ENCODE measurements at places on chromosomes 3 and 15. TPM values are rescaled to one million over a fixed set of nuclear protein-coding genes. Genes with fewer than 3 reads are reported as not detected.

The ROPN1 gene
- not detected for total RNA-seq

The TNFSF10 gene
- total RNA-seq: 18.1 TPM

The SLC2A2 gene
- 3.7 TPM for total RNA-seq

The SERPINI2 gene
- total RNA-seq: 213 TPM

The CHCHD4 gene
- 5.9 TPM for total RNA-seq

The BMF gene
- total RNA-seq: 10.6 TPM

The LEKR1 gene
- 2.6 TPM for total RNA-seq

The BNC1 gene
- total RNA-seq: not detected

The HESX1 gene
- 0.22 TPM for total RNA-seq

The CCR4 gene
- total RNA-seq: not detected

The RASGRP1 gene
- 1.2 TPM for total RNA-seq

The ARHGEF26 gene
- 2.7 TPM for total RNA-seq

DNA sequence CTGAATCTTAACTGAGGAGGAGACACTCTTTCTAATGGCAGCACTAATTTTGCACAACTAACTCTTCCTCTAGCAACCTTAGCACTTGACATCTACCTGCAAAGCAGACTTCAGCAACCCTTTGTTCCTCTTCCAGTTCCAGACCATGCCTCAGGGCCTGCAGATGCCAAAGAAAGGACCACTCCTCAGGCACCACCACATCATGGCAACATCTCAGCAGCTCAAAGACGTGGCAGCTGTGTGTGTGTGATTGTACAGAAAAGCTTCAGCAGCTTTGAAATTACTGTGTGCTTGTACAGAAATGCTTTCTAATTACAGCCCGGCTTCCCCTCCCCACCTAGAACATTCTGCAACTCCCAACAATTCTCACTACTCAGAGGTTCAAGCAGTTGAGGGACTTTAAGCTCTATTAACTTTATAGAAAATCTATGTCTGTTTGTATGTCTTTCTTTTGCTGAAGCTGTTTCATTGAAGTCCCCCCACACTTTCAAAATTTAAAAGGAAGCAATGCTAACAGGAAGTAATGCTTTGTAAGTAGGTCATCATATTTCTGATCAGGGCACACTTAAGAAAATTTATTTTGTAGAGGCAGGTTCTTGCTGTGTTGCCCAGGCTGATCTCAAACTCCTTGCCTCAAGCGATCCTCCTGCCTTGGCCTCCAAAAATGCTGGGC lies 115.2 kb downstream of the CD47 start:
- peaks cover 5% of the 10 kb centered on the region for H3K4me1 ChIP-seq
- DNase-seq: no peak
- no peaks in the 10 kb centered on the region for H3K36me3 ChIP-seq
- H3K27ac ChIP-seq: no peak overlapping the region

DNA sequence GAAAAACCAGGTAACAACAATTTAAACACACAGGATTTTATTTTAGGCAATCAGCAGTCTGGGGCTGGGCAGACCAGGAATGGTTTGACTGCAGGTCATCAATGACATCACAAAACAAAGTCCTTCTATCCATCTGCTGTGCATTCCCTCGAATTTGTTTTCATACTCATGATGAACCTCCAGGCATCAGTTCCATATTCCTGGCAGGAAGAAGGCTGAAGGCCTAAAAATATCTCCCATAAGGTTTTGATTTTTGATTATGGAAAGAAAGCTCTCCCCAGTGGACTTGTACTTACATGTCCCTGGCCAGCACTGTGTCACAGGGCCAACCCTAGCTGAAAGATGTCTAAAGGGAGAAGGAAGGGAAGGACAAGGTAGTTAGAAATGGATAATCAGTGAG lies 107.4 kb downstream of the PEAK1 start:
- no peaks in the 10 kb centered on the region for H3K27me3 ChIP-seq
- H3K4me3 ChIP-seq: no peak overlapping the region
- no peak overlapping the region for H3K27ac ChIP-seq
- DNase-seq: no peak

- H3K4me3 ChIP-seq: no peak overlapping the region
- no peaks in the 10 kb centered on the region for H3K36me3 ChIP-seq
- H3K4me1 ChIP-seq: no peaks in the 10 kb centered on the region
- no peak for DNase-seq
- no peaks in the 10 kb centered on the region for H3K27me3 ChIP-seq
These were observed 13.9 kb downstream of the CHST13 start for GRCh38 chr3:126537730-126538281.

- H3K27me3 ChIP-seq: no peaks in the 10 kb centered on the region
- no peak overlapping the region for H3K4me3 ChIP-seq
- no peaks in the 10 kb centered on the region for H3K4me1 ChIP-seq
These were observed 183.4 kb upstream of the THRB start for GRCh38 chr3:24678021-24678420.

DNA sequence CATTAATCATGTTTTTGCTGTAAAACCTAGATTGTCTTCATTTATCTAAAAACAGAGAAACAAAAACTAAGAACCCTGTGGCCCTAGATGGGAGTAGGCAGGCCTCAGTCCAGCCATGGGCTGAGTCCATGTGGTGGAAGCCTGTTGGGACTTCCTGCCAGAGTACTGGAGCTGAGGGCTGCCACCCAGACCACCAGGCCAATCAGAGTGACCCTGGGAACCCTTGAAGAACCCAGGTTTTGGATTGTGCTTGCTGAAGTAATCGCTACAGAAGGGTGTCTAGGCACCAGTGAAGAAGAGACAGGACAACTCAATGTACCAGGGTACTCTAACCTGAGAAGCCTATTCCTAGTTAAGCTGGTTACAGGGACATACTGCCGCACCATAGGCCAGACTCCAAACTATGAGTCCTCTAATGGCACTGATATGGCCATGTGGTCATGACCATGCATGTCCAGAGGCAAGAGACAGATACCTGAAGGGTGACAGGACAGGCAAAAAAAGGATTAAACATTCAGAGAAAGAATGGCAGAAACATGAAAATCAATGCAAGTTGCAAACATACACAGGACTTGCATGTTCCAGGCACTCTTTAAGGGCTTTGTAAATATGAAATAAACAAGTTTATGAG lies 12.9 kb downstream of the CSRNP1 start:
- no peak for DNase-seq
- H3K27me3 ChIP-seq: no peaks in the 10 kb centered on the region
- peaks cover 30% of the 10 kb centered on the region for H3K4me1 ChIP-seq
- peaks cover 32% of the 10 kb centered on the region for H3K36me3 ChIP-seq
- H3K27ac ChIP-seq: peak overlapping the region; percentile 89

DNA sequence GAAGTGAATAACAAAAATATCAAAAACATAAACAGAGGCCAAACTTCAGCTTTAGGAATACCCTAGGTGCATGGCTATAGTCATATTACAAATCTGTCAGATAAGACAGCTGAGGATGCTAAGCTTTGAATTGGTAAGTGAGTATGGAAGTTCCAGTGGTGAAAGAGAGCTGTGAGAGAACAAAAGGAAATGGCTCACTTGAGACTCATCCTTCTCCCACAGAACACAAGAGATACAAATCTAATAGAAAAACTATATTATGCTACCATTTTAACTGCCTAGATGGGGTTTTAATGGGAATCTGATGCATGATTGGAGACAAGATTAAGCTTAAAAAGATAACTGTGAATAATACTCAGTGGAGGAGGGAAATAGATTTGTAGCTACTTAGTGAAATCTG lies 21.5 kb upstream of the PEX5L start:
- no peaks in the 10 kb centered on the region for H3K36me3 ChIP-seq
- no peak overlapping the region for H3K4me3 ChIP-seq
- no peak overlapping the region for H3K27ac ChIP-seq

- no peaks in the 10 kb centered on the region for H3K27me3 ChIP-seq
- peaks cover 16% of the 10 kb centered on the region for H3K36me3 ChIP-seq
- DNase-seq: no peak
These were observed 879 bp upstream of the PDHB start for GRCh38 chr3:58434511-58434910.

DNA sequence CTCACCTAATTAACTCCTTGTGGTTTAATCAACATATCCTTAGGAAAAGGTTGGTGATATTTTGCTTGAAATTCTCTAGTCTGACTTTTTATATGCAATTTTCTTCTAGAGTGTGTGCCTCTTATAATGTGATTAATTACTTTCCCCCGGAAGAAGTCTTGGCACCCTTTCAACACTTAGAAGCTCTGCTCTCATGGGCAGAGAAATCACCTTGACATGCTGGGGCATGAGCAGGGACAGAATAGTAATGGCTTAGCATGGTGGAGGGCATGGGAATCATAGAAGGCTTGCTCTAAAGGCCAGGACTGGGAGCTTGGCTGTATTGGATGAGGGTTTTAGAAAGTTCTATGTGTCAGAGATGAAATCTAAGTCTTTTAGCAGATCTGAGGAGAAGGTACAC lies 293.5 kb downstream of the AGBL1 start:
- no peaks in the 10 kb centered on the region for H3K27me3 ChIP-seq
- no peak overlapping the region for H3K27ac ChIP-seq
- H3K36me3 ChIP-seq: no peaks in the 10 kb centered on the region
- no peaks in the 10 kb centered on the region for H3K4me1 ChIP-seq
- no peak overlapping the region for H3K4me3 ChIP-seq

GRCh38 chr3:71288269-71288930 lies 295.1 kb downstream of the FOXP1 start:
- H3K4me1 ChIP-seq: no peaks in the 10 kb centered on the region
- no peaks in the 10 kb centered on the region for H3K27me3 ChIP-seq
- no peaks in the 10 kb centered on the region for H3K36me3 ChIP-seq
- no peak overlapping the region for H3K4me3 ChIP-seq
- DNase-seq: no peak
- no peak overlapping the region for H3K27ac ChIP-seq

- no peaks in the 10 kb centered on the region for H3K27me3 ChIP-seq
- H3K4me1 ChIP-seq: no peaks in the 10 kb centered on the region
- DNase-seq: no peak
- no peaks in the 10 kb centered on the region for H3K36me3 ChIP-seq
These were observed 465.3 kb upstream of the AGTR1 start for GRCh38 chr3:148232389-148232788.

DNA sequence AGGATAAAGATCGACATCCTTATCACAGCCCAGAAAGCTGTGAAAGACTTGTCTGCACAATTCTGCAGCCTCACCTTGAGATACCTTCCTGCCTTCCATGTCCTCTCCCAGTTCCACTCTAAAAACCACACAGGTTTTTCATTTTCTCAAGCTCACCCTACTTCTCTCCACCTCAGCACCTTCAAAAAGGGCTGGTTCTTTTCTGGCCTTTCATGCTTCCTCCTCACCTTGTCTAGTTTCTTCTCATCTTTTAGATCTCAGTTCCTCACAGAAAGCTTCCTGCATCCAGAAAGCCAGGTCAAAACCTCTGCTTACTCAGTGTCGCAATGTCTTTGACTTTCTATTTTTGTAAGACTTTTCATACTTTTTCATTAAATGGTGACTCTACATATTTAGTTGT lies 140.2 kb upstream of the STT3B start:
- H3K27ac ChIP-seq: no peak overlapping the region
- DNase-seq: no peak
- H3K4me1 ChIP-seq: no peaks in the 10 kb centered on the region
- no peaks in the 10 kb centered on the region for H3K36me3 ChIP-seq

- DNase-seq: no peak
- peaks cover 17% of the 10 kb centered on the region for H3K4me1 ChIP-seq
- no peaks in the 10 kb centered on the region for H3K27me3 ChIP-seq
- peak overlapping the region; percentile 24 for H3K4me3 ChIP-seq
- H3K27ac ChIP-seq: peak overlapping the region; percentile 59
- H3K36me3 ChIP-seq: no peaks in the 10 kb centered on the region
These were observed 70.1 kb downstream of the KLF15 start for GRCh38 chr3:126287171-126287535.

- no peak overlapping the region for H3K27ac ChIP-seq
- H3K4me1 ChIP-seq: no peaks in the 10 kb centered on the region
These were observed 152.6 kb downstream of the FAM43A start for GRCh38 chr3:194838236-194838635.

DNA sequence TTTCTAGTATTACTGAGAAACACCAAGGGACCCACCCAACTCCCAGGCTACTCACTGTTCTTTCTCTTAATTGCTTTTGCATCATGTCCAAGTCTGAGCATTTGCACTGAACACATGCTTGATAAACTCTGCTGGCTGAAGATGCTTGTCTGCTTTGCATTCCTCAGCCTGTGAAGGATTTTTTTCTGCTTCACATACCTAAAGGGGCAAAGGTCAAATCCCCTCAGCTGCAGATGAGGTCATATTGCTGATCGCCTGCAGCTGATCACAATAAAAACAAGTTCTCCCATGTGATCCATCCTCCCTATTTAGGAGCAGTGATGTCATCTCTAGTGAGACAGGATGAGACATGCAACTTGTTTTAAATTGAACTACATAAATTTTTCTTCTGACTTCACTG lies 84.6 kb upstream of the DCBLD2 start:
- no peaks in the 10 kb centered on the region for H3K36me3 ChIP-seq
- no peaks in the 10 kb centered on the region for H3K27me3 ChIP-seq
- H3K4me3 ChIP-seq: no peak overlapping the region
- no peak overlapping the region for H3K27ac ChIP-seq
- no peaks in the 10 kb centered on the region for H3K4me1 ChIP-seq
- DNase-seq: no peak

DNA sequence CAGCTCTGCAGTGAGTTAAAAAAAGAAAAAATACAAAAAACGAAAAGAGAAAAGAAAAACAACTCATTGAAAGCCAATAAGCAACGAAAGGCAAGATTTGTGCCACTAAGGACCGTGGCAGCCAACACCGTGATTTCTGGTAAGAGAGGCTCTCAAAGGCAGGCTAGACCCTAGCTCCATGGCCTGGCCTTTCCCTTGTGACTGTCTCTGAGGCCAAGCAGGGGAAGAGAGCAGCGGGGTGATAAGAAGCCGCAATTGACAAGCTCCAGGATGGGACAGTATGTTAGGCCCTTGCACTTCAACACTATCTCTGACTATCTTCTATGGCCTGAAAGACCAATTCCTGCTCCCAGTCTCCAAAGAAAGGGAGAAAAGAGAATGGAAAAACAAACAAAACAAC lies 12.4 kb downstream of the APOD start:
- no peak overlapping the region for H3K4me3 ChIP-seq
- DNase-seq: no peak
- H3K36me3 ChIP-seq: no peaks in the 10 kb centered on the region
- H3K27me3 ChIP-seq: no peaks in the 10 kb centered on the region
- H3K4me1 ChIP-seq: no peaks in the 10 kb centered on the region

- H3K27ac ChIP-seq: no peak overlapping the region
- H3K4me1 ChIP-seq: no peaks in the 10 kb centered on the region
- no peak for DNase-seq
- no peaks in the 10 kb centered on the region for H3K36me3 ChIP-seq
- no peak overlapping the region for H3K4me3 ChIP-seq
- no peaks in the 10 kb centered on the region for H3K27me3 ChIP-seq
These were observed 17.9 kb downstream of the LIPH start for GRCh38 chr3:185534511-185534910.

Data from pancreas (tissue), 10 donors.